DMS79 treated with DMSO at 0.1 percent for 48 hours (cell line): ENCODE measurements at places on chromosomes 16 and 17.

GRCh38 chr17:21291357-21291756 is 6.8 kb downstream of the MAP2K3 start:
- DNase-seq, result no peak

- no peak for DNase-seq
These were observed 622 bp downstream of the TOM1L2 start for GRCh38 chr17:17971431-17972125.

DNA sequence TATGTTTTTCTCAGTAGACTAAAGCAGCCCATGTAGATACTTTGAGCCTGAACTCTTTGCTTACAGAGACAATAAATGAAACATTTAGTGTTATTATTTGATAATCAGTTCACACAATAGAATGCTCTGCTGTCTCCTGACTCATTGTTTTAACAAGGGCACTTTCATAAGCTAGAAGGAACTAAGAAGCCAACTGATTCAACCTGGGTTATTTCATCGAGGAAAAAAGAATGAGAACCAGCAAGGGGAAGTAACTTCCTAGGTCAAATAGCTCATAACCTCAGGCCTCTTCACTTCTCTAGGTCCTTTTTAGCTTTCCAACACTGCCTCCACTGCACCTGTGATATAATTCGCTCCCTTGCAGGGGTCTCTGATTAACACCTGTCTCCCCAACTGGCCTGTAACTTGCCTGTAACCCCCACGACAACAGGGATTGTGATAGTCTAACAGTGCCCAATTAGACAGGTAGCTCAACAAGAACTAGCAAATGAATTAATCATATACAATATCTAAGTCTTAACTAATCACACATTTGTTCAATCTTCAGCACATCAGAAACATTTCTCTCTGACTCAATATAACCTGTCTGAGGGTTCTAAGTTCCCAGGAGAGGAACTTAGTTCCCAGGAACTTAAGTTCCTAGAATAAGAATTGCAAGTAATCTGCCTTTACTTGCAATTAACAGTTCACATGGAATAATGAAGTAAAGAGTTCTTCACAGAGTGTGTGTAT is 34.8 kb downstream of the RFFL start:
- DNase-seq, result no peak

DNA sequence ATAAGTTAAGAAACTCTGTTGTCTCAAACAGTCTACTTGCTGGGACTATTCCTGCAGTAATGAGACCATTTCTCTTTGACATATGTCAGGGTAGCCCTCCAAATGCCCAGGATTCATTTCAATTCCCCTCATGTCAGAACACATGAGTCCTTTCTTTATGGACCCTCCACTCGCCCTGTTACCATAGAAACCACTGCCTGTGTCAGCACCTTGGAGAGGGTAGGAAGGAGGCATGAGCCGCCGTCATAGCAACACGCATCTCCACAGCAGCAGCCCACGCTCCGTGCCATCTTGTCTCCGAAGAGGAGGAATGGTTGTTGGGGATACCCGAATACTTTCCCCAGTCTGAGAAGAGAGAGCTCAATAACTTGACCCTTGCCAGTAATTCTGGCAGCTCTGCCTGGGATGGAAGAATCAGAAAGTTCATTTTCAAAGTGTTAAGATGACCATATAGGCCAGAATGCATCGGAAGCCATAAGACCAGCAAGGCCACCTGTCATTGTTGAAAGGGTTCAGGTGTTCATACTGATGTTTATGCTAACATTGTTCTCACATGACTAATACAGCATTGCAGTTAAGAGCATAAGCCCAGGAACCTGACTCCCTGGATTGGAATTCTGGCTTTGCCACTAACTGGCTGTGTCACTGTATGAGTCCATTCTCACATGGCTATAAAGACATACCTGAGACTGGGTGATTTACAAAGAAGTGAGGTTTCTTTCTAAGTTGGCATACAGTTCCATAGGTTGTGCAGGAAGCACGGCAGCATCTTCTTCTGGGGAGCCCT is 141.3 kb downstream of the ABCC12 start:
- DNase-seq, result no peak

GRCh38 chr16:64132190-64132589 is 989.7 kb downstream of the CDH11 start:
- DNase-seq, result no peak

DNA sequence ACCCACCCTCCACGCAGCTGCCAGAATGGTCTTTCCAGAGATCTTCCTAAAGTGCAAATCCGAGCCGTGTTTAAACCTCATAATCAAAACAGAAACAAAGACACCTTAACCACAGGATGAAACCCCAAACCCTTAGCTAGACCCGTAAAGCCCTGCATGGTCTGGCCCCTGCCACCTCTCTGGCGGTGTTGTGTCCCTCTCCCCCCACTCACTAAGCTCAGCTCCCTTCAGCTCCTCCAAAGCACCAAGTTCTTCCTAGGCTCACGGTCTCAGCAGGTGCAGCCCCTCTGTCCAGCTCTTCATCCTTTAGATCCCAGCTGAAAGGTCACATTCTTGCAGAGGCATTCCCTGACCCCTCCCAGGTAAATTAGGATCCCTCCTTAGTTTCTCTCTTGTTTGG is 4.4 kb upstream of the NXPH3 start:
- no peak for DNase-seq
